ENCODE measurements at places on chromosomes 6 and 20.

- no peak for DNase-seq
Observed at GRCh38 chr6:160085226-160085625, 36.4 kb upstream of the SLC22A1 start.

DNA sequence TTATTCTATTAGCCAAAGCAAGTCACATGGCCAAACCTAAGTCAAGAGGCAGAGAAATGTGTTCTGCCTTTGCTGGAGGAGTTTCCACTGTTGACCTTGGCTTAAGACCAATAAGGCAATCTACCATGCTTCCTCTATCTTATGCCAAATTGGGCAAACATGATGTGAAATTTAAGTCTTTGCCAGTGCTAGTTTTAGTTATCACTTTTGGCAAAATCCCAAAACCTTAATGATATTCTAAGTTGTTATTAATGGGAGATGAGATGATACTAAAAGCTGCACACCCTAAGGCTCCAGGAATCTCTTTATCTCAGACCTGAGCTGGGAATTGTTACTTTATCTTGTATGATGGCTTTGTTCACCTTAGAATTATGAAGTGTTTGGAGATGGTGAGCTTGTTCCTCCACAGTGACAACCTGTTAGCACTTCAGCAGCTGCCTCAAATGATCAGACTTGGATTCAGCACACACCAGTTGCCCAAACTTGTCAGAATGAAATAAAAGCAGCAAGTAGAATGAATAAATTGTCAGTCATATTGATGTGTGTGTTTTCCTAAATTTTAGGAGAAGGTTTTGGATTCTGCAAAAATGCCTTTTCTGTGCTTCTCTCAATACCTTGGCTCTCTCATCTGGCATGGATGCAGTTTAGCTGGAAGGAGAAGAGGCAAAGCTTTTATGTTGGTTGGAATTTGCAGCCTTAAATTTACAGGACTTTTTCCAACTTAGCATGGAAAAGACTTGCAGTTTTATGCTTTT is 49.3 kb downstream of the RIN2 start:
- DNase-seq = no peak

- DNase-seq = no peak
Observed at GRCh38 chr20:42020316-42020715, 402.1 kb upstream of the CHD6 start.

DNA sequence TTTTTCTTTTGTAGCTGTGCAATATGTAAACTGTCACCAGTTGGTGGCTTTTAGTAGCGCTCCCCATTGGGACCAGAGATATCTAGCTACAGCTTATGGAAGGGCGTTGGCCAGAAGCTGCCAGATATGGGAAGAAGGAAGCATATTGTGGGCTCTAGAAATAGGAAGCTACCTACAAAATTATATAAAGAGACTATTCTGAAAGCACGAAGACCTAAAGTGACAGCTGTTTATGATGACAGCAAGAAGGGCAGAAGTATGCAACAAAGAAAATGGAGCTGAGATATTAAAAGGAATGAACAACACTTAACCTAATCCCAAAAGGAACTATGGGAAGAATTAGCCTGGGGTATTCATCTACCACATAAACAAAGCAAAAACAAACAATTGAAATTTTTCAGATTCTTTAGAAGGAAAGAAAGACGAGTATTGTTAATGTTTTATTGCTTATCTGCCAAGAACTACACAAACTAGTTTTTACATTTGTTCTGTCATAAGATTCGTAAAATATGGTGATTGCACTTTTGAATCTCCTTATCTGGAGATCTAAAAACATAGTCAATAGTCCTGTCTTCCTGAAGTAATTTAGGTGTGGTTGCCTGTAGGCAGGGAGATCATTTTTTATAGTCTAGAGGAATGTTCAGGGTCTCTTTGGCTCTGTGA is 81.6 kb downstream of the NCOA7 start:
- DNase-seq = no peak

DNA sequence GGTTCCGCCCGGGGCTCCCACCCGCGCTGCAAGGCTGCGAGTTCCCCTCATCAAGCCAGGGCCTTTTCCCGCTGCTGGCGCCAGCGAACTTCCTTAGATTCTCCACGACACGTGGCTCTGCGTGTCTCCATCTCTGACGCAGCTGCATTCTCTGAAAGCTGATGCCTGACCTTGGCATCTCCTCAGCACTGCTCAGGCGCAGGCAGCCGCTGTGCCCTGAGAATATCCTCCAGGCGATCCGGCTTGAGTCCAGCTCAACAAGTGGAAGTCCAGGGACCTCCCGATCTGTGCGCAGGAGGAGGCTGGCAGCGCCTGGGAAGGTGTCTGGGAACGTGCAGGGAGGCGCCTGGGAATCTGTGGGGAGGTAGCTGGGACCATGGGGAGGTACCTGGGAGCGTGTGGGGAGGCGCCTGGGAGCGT is 171.2 kb upstream of the THBS2 start:
- peak; percentile 56 for DNase-seq
